ENCODE measurements at places on chromosomes 1 and 21. TPM values are rescaled to one million over a fixed set of nuclear protein-coding genes. Genes with fewer than 3 reads are reported as not detected.
A peak's percentile ranks its signal among the peaks of the same experiment; 100 is the strongest.

GRCh38 chr21:35503671-35504070, 454.6 kb upstream of the RUNX1 start:
- no peak for DNase-seq

DNA sequence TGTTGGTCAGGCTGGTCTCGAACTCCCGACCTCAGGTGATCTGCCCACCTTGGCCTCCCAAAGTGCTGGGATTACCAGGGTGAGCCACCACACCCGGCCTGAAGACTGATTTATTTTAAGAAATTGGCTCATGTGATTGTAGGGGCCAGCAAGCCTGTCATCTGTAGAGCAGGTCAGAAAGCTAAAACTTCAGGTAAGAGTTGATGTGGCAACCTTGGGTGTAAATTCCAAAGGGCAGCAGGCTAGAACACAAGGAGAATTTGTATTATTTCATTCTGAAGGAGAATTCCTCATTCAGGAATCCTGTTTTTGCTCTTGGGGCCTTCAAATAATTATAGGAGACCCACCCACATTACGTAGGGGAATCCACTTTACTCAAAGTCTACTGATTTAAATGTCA, 728.7 kb downstream of the LTN1 start:
- DNase-seq = no peak

DNA sequence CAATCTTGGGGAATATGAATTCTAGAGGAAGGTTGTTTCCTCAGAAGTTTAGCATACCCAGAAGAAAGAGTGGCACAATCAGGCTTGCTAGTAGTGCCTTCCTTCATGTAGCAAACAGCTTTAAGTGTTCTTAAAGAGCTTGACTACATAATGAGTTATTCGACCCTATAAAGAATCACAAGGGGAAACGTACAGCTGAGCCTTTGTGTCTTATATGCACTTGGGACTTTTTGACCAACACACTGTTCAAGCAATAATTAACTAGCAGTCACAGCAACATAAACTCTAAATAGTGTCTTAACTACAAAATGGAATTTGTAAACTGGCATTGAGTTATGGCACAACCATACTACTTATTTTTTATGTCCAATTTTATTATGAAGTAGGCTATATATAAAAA, 86.1 kb downstream of the TTLL7 start:
- DNase-seq = no peak

Gene BCAS2
- polyA plus RNA-seq = 36.4 TPM

GRCh38 chr1:149937759-149938158, 1.1 kb upstream of the MTMR11 start:
- DNase-seq = no peak

DNA sequence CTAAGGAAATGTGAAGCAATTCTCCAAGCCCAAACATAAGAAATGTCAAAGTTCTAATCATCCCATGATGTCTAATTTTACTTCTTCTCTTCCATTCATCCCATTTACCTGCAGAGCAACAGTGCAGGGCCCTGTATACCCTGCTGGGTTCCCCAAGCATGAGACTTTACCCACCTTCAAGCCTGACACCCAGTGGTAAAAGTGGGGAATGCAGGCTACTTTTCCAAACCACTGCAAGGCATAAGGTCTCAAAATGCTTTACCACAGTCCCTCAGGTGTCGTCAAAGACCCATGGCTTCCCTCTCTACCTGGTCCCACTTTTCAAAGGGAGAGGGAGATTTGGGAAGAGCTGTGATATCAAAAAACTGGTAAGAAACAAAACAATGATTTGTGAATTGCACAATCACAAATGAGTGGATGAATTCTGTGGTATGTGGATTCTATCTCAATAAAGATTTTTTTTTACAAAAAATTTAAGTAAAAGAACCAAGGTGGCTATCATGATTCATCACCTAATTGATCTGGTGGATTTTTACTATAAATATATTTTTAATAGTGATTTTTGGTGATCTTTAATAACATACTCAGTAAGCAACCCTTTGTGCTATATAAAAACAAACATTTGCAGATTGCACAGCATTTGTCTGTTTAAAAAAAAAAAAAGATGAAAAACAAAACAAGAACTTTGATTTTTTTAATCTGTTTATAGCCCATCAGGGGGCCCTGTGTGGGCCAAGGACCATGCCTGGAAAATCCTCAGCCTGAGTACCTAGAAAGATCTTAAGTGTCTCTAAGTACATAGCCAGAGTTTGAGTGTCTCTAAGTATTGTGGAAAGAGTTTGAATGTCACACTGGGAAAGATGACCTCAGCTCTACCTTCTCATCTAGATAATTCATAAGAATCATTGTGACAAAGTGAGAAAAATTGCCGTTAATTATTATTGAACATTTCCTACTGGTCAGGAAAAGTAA, 73.1 kb upstream of the GJB5 start:
- no peak for DNase-seq

Gene FBXO2
- polyA plus RNA-seq = 0.50 TPM

DNA sequence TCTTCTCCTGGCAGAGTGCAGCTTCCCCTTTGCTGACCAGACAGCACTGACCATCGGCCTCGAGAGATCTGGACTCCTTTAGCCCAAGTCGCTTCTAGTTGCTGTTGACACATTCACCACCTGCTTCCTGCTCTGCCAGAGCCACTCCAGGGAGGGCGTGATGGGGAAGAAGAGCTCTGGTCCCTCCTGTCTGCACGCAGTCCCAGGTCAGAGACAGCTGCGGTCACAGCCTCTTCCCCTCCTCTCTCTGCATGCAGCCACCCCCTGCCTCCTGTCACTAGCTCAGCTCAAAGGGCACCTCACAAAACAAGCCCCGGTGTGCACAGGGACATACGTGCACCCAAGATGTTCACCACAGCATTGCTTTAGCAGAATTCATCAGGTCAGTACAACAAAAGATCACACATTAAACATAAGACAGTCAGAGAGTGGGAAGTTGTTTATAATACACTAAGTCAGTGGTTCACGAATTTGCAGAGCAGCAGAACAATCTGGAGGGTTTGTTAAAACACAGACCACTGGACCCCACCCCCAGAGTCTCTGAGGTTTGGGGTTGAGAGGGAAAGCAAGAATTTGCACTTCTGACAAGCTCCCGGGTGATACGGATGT, 132.9 kb downstream of the SYF2 start:
- no peak for DNase-seq

Gene MX1
- polyA plus RNA-seq = 118 TPM

- no peak for DNase-seq
Measured at GRCh38 chr1:206514813-206515387, 7.6 kb downstream of the RASSF5 start.

- DNase-seq = no peak
Measured at GRCh38 chr1:231424950-231425805, 3.1 kb upstream of the EGLN1 start.

GRCh38 chr1:179303200-179303785, 9.7 kb downstream of the SOAT1 start:
- no peak for DNase-seq

Gene FAM177B
- polyA plus RNA-seq = 0.23 TPM

Gene CCDC181
- polyA plus RNA-seq = 4.1 TPM

Gene DCAF8
- 99.0 TPM for polyA plus RNA-seq

Gene DMRTA2
- not detected for polyA plus RNA-seq

- DNase-seq = peak; percentile 71
Measured at GRCh38 chr21:34603002-34603709, 11.8 kb downstream of the RCAN1 start.

GRCh38 chr1:223242971-223243370, 99.9 kb upstream of the TLR5 start:
- DNase-seq = no peak

- DNase-seq = no peak
Measured at GRCh38 chr21:42316891-42317290, 1.7 kb upstream of the TFF3 start.

Gene SLC27A3
- 23.2 TPM for polyA plus RNA-seq
